Endothelial cell of umbilical vein (primary cell): ENCODE measurements at places on chromosomes 7 and 10. TPM values are rescaled to one million over a fixed set of nuclear protein-coding genes. Genes with fewer than 3 reads are reported as not detected.

GRCh38 chr10:68598978-68599770, 39.0 kb downstream of the TET1 start:
- peaks cover 14% of the 10 kb centered on the region for H3K4me1 ChIP-seq
- H3K27ac ChIP-seq = no peak overlapping the region
- H3K27me3 ChIP-seq = no peaks in the 10 kb centered on the region
- no peaks in the 10 kb centered on the region for H3K36me3 ChIP-seq
- DNase-seq = no peak

GRCh38 chr10:43160046-43160920, 22.0 kb downstream of the CSGALNACT2 start:
- no peaks in the 10 kb centered on the region for H3K27me3 ChIP-seq
- no peak overlapping the region for H3K4me3 ChIP-seq
- H3K36me3 ChIP-seq = peaks cover 2% of the 10 kb centered on the region

DNA sequence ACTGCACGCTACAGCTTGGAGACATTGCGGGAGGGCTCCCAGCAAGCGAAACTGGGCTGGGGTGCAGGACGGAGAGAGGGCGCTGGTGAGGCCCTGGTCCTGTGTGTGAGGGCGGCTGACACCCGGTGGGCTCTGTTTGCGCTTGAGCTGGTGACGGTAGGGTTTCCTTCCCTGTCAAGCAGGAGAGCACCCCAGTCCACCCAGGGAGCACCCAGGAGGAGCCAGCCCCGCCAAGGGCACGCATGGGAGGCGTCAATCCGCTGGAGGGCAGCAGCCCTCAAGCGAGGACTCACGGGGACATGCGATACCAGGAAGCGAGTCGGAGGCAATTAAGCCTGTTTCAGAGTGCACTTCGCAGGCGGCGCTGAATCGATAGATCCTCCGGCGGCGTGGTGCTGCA, 109.4 kb downstream of the MAD1L1 start:
- no peak for DNase-seq
- no peaks in the 10 kb centered on the region for H3K4me1 ChIP-seq
- no peak overlapping the region for H3K4me3 ChIP-seq
- H3K27me3 ChIP-seq = no peaks in the 10 kb centered on the region
- no peaks in the 10 kb centered on the region for H3K36me3 ChIP-seq
- no peak overlapping the region for H3K27ac ChIP-seq

- no peak overlapping the region for H3K4me3 ChIP-seq
- H3K4me1 ChIP-seq = peaks cover 39% of the 10 kb centered on the region
- H3K27me3 ChIP-seq = no peaks in the 10 kb centered on the region
- no peak overlapping the region for H3K27ac ChIP-seq
- no peak for DNase-seq
These were observed 7.0 kb upstream of the NDST2 start for GRCh38 chr10:73818402-73818801.

DNA sequence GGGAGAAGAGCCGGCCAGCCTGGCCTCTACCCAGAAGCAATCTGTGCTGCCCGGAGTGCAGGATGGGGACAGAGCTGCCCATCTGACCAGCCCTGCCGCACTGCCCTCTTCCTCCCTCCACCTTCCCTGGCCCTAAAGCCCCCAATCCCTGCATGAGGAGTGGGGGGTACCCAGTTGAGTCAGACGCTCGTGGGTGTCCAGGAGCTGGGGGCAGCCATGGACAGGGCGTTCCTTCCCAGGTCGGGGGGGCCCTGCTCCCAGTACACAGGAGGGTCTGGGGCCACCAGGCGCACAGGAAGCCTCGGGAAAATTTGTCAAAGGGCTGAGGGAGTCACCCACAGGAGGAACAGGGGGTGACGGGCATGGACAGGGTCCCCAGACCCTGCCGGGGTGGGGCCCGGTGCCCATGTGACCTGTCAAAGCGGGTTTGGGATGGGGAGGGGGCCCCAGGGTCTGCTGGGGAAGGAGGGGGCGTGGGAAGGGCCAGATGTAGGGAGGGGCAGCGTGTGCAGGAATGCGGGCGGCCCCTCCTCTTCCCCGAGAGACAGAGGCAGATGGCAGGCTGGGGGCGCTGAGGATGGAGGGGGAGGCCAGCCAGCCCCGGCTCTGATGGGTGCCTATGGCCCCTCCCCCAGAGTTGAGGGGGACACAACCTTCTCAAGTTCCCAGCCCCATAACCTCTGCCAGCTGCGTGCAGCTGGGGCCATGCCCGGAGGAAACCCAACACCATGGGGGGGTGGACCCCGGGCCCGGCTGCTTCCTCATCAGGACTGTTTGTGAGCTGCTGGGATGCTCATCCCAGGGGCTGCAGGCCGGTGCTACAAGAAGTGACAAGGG, 21.5 kb upstream of the GRIFIN start:
- no peaks in the 10 kb centered on the region for H3K27me3 ChIP-seq
- H3K27ac ChIP-seq = no peak overlapping the region
- no peaks in the 10 kb centered on the region for H3K4me1 ChIP-seq
- no peaks in the 10 kb centered on the region for H3K36me3 ChIP-seq
- no peak overlapping the region for H3K4me3 ChIP-seq

DNA sequence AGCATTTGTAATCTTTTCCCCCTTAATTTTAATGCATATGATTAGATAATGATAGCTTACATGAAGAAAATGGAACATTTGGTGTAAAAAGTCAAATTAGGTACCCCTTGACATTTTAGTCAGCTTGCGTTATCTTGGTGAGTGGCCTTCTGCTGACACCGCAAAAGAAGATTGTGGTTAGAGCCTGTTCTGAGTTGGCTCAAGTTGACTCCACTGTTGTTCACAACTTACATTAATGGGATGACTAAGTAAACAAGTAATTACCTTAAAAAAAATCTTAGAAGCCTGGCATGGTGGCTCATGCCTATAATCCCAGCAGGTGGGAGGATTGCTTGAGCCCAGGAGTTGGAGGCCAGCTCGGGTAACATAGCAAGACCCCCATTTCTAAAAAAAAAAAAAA, 24.2 kb downstream of the TRRAP start:
- no peak overlapping the region for H3K4me3 ChIP-seq
- H3K36me3 ChIP-seq = peaks cover 47% of the 10 kb centered on the region
- no peak for DNase-seq

GRCh38 chr7:2725178-2726105, 37.4 kb downstream of the AMZ1 start:
- no peak overlapping the region for H3K4me3 ChIP-seq

DNA sequence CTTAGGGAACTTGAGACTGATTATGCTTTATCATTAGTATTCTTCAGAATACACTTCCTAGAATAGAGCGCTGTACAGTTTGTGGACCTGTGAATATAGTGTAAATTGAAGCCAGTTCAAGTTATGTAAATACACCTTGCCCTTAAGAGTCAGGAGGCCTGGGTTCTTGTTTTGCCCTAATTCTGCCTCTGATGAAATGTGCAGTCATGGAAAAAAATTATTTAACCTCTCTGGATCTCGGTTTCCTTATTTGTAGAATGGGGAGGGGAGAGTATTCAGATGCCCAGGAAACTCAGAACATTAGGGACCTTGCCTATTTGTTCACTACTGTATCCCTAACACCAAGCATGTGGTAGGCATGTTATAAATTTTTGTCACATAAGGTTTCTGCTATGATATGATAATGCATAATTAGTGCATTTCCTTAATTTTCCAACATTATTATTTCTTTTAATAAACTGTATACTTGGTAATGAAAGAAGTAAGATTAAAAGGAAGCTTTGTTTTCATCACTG, 1.3 kb downstream of the EXOC6 start:
- no peak overlapping the region for H3K27ac ChIP-seq
- peaks cover 24% of the 10 kb centered on the region for H3K4me1 ChIP-seq
- H3K36me3 ChIP-seq = peaks cover 16% of the 10 kb centered on the region

- no peak overlapping the region for H3K4me3 ChIP-seq
- no peaks in the 10 kb centered on the region for H3K27me3 ChIP-seq
- no peaks in the 10 kb centered on the region for H3K36me3 ChIP-seq
- DNase-seq = no peak
These were observed 4.5 kb upstream of the AIFM2 start for GRCh38 chr10:70137135-70137534.

- no peak overlapping the region for H3K27ac ChIP-seq
- H3K36me3 ChIP-seq = peaks cover 44% of the 10 kb centered on the region
- H3K27me3 ChIP-seq = no peaks in the 10 kb centered on the region
- DNase-seq = no peak
- H3K4me1 ChIP-seq = no peaks in the 10 kb centered on the region
- H3K4me3 ChIP-seq = no peak overlapping the region
These were observed 13.3 kb downstream of the AP5Z1 start for GRCh38 chr7:4788627-4789189.

GRCh38 chr7:107951172-107951787, 51.7 kb downstream of the LAMB1 start:
- H3K4me1 ChIP-seq = peaks cover 78% of the 10 kb centered on the region
- H3K27me3 ChIP-seq = no peaks in the 10 kb centered on the region
- peak overlapping the region; percentile 41 for H3K27ac ChIP-seq
- no peak overlapping the region for H3K4me3 ChIP-seq
- H3K36me3 ChIP-seq = peaks cover 62% of the 10 kb centered on the region

- no peaks in the 10 kb centered on the region for H3K27me3 ChIP-seq
- H3K4me3 ChIP-seq = peak overlapping the region; percentile 65
- peak overlapping the region; percentile 4 for H3K27ac ChIP-seq
- peak; percentile 14 for DNase-seq
These were observed 786 bp downstream of the ATP5F1C start for GRCh38 chr10:7788639-7789286.

GRCh38 chr7:100824499-100825214, 2.7 kb downstream of the EPHB4 start:
- H3K36me3 ChIP-seq = peaks cover 26% of the 10 kb centered on the region
- H3K4me1 ChIP-seq = peaks cover 22% of the 10 kb centered on the region
- no peak overlapping the region for H3K27ac ChIP-seq
- no peak for DNase-seq
- H3K4me3 ChIP-seq = peak overlapping the region; percentile 90

- no peak for DNase-seq
- H3K27ac ChIP-seq = no peak overlapping the region
- H3K36me3 ChIP-seq = no peaks in the 10 kb centered on the region
- H3K4me3 ChIP-seq = no peak overlapping the region
These were observed 451.7 kb downstream of the IPMK start for GRCh38 chr10:57815949-57816348.

DNA sequence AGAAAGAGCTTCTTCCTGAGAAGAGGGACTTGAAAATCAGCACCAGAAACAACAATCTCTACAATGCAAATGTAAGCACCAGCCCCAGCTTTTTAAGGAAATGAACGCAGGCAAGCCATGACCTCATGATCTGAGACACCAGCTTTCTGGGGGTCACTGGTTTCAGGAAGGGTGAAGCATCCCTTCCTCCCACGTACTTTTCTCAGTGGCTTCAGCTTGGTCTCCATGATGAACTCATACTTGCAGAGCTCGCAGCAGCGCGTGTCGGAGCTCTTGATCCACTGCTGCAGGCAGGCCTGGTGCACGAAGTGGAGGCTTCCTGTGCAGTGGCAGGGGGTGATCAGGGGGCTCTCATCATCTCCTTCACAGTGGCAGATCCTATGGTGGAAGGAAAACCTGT, 87.0 kb downstream of the ALOX5 start:
- no peak overlapping the region for H3K4me3 ChIP-seq
- H3K27ac ChIP-seq = no peak overlapping the region
- H3K27me3 ChIP-seq = no peaks in the 10 kb centered on the region
- DNase-seq = no peak
- no peaks in the 10 kb centered on the region for H3K36me3 ChIP-seq

DNA sequence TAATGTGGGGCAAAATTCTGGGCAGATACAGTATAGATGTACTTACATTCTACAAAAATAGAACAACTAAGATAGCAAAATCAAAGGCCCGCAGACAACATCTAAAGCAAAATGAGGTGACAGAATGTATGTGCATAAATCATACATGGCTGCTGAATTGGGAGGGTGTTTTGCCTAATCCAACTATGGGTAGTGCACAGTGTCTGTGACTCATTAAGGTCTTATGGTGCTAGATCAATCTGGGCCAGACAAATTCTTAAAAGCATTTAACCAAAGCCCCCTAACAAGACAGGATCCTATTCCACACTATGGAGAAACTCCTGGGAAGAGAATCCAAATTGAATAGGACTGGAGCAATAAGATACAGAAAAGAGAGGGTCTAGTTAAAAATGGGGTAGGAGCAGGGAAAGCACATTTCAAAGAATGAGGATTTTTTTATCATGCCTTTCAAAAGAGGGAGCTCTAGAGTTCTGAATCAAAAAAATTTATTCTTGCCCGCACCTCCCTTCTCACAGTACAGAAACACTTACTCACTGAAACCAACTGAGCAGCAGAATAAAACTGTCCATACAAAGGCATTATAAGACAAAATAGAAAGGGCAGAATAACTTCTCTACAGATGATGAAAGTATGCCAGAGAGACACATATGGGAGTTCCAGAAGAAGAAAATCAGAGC, 181.3 kb downstream of the RNLS start:
- H3K4me1 ChIP-seq = no peaks in the 10 kb centered on the region
- H3K27me3 ChIP-seq = no peaks in the 10 kb centered on the region
- no peak overlapping the region for H3K4me3 ChIP-seq
- no peak overlapping the region for H3K27ac ChIP-seq
- H3K36me3 ChIP-seq = no peaks in the 10 kb centered on the region
- DNase-seq = peak; percentile 16

GRCh38 chr7:55160539-55160938, 141.7 kb downstream of the EGFR start:
- no peaks in the 10 kb centered on the region for H3K27me3 ChIP-seq
- no peak overlapping the region for H3K4me3 ChIP-seq
- H3K36me3 ChIP-seq = no peaks in the 10 kb centered on the region
- H3K4me1 ChIP-seq = peaks cover 14% of the 10 kb centered on the region
- DNase-seq = peak; percentile 46

DNA sequence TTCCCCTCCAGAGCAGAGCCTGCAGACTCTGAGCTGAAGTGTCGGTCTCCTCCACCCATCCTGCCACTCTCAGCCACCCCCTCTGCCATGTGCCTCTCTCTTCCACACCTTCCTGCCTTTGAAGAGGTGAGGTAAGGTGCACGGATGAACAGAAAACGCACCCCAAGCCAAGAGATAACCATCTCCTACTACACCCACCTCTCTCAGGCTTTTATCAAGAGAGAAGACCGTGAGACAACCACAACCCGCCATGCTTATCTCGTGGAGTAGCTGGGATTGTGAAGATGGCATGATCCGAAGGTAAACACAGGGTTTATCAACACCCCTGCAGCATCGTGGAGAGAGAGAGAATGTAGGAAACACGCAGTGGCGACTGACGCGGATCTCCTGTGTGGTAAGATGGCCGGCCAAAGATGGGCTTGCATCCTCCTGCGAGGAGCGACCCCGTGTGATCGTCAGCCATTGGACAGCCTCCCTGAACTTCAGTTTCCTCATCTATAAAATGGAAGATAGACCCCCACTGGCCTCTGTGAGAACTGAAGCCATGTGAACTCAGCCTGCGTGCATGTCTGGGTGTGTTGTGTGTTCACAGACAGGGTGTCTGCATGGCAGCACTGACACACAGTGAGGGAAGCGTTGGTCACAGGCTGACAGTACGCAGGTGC, 219.0 kb downstream of the DIP2C start:
- no peaks in the 10 kb centered on the region for H3K36me3 ChIP-seq
- no peak overlapping the region for H3K4me3 ChIP-seq
- no peaks in the 10 kb centered on the region for H3K4me1 ChIP-seq
- H3K27me3 ChIP-seq = no peaks in the 10 kb centered on the region
- no peak for DNase-seq
- H3K27ac ChIP-seq = no peak overlapping the region

CPN1 gene
- total RNA-seq = not detected in 2 replicates

OR2A25 gene
- not detected in 2 replicates for total RNA-seq

IL15RA gene
- total RNA-seq = 16.1 and 18.8 TPM in 2 replicates

ITIH5 gene
- total RNA-seq = not detected in 2 replicates

GRM3 gene
- total RNA-seq = not detected in 2 replicates

PNLIP gene
- not detected in 2 replicates for total RNA-seq

CHCHD3 gene
- total RNA-seq = 63.7 and 65.3 TPM in 2 replicates

NUPR2 gene
- total RNA-seq = not detected in 2 replicates

NKX1-2 gene
- not detected in 2 replicates for total RNA-seq

HDAC9 gene
- 11.6 and 14.6 TPM in 2 replicates for total RNA-seq
